NCI-H2029 treated with DMSO at 0.1 percent for 48 hours (cell line): ENCODE measurements at places on chromosomes 2 and 18.
A peak's percentile ranks its signal among the peaks of the same experiment; 100 is the strongest.

DNA sequence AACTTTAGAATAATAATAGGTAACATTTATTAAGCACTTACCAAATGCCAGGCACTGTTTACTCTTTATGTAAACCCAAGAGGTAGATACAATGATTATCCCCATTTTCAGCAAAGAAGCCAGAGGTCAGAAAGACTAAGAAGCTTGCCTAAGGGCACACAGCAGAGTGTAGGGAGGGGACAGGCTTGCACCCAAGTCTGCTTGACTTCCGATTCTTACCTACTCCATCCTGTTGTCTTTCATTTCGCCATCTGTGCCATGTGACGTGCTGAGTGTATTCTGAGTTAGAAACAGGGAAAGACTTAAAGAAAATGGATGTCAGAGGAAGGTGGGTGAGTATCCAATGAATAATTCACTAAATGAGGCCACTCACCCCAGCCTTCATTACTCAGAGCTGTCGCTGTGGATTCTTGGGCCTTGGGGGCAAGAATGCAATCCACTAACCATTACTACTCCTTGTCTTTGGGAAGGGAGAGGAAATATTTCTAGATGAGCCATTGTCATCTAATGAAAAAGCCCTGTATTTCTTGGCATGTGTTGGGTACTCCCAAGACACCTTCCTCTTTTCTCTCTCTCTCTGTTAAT is 76.4 kb upstream of the BCL11A start:
- DNase-seq, result no peak

GRCh38 chr18:55149994-55150393 is 190.7 kb upstream of the CCDC68 start:
- no peak for DNase-seq

GRCh38 chr2:66434679-66435548 is at the start of gene MEIS1:
MEIS1 (plus strand) TSS chr2:66435125; CDS start chr2:66435857, 732 bp downstream.
- DNase-seq, result peak; percentile 83

GRCh38 chr2:238791354-238791753 is 56.5 kb upstream of the TWIST2 start:
- no peak for DNase-seq

DNA sequence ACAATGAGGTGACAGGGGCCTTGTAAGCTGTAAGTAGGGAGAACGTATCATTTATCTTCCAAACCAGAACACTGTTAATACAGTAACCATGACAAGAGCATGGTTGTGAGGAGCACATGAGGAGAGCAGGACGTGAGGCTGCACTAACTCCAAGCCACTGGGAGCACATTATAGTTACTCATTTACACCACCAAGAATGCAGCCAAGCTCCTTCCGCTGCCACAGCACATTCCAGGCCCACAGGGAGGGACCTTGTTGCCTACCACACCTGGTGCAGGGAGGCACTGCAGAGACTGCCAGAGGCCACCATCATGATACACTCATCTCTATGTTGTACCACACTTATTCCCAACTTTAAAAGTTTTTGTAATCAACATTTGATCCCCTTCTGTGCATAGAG is 13.5 kb upstream of the SFXN5 start:
- no peak for DNase-seq

- no peak for DNase-seq
Measured at GRCh38 chr2:240567872-240568677, at the start of gene RNPEPL1. RNPEPL1 (plus strand) TSS chr2:240568484; CDS start chr2:240568587, 103 bp downstream.

DNA sequence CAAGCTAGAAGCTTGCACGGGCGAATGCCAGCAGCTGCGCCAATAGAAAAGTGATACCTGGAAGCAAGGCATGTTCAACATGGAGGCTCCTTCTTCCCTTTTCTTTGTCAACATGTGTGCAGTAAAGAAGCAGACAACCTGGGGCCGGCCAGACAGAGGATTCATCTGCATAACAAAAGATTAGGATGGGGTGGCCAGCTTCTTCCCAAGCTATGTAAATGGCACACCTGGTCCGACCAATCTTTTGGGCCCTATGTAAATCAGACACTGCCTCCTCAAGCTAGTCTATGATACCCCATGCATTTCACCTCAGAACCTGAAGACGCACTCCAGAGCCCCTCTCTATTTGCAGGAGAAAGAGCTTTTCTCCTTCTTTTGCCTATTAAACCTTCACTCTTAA is 66.4 kb upstream of the TGFA start:
- no peak for DNase-seq

- DNase-seq, result no peak
Measured at GRCh38 chr2:123916531-123916930, 108.6 kb upstream of the CNTNAP5 start.

- DNase-seq, result no peak
Measured at GRCh38 chr2:129192841-129193253, 786.6 kb upstream of the RAB6C start.

DNA sequence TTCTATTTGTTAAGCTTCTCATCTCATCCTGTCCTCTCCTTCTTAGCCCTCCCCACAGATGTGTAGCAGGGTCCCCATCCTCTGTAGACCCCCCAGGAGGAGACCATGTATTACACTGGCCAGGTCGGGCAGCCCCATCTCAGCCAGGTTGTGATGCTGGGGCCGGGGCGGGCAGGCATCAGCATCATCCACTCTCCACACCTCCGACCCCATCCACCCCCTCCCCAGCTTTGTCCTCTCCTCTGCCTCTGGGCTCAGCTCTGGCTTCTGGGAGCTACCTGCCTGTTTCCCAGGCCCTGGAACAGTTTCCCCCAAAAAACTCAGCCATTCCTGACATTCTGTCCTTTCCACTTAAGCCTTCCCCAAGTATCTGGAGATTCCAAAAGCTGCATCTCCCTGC is 49.2 kb downstream of the GBX2 start:
- DNase-seq, result no peak

GRCh38 chr2:227805578-227805977 is 8.1 kb upstream of the CCL20 start:
- no peak for DNase-seq

DNA sequence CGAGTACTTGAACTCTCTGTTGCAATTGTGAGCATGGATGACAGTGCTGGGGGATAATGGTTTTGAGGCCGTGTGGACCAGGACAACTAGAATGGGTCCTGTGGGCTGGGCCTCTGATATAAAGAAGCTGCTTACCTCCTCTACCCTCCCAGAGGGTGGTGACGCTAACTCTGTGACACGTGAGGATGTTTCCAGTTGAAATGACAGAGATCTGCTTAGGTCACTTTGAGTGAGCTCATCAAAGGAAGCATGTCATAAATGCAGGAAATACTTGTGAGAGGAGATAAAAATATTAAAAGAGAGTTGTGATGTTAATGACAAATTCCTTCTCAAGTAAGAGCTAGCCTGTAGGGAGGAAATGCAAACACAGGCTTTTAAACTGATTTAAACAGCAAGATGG is 16.4 kb downstream of the RMC1 start:
- DNase-seq, result no peak

GRCh38 chr2:54572262-54572635 is 116.1 kb downstream of the SPTBN1 start:
- peak; percentile 31 for DNase-seq
